ELR (cell line): ENCODE measurements at places on chromosomes 5 and 9.

DNA sequence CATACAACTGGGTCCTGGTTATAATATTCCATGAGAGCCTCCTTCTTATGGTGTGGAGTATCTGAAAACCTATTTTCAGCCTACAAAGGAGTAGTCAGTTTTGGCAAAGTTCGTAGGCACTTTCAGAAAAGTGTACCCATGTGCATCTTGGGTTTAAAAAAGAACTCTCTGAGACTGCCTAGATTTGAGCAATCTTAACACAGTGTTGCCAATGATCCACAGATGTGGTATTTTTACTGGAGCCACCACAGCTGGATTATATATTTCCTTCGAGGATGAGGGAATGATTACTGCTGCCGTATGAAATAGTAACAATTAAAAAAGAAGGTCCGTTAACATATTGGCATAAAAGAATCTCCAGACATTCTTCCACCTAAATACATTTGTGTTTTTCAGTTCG is 1.1 kb downstream of the PALM2AKAP2 start:
- peak; percentile 24 for DNase-seq

DNA sequence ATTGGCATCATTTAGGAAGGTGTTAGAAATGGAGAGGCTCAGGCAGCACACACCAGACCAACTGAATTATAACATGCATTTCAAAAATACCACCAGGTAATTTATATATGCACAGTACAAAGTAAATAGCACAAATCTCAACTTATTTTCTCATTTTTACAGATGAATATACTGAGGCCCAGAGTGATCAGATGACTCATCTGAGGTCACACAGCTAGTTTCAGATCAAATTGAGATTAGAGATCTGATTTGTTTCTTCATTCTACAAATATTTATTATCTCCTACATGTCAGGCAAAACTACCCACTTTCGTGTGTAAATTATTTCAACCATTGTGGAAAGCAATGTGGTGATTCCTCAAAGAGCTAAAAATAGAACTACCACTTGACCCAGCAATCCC is 507.1 kb downstream of the TLE4 start:
- peak; percentile 1 for DNase-seq

GRCh38 chr5:151070449-151070848 is 10.4 kb downstream of the TNIP1 start:
- DNase-seq: peak; percentile 85

DNA sequence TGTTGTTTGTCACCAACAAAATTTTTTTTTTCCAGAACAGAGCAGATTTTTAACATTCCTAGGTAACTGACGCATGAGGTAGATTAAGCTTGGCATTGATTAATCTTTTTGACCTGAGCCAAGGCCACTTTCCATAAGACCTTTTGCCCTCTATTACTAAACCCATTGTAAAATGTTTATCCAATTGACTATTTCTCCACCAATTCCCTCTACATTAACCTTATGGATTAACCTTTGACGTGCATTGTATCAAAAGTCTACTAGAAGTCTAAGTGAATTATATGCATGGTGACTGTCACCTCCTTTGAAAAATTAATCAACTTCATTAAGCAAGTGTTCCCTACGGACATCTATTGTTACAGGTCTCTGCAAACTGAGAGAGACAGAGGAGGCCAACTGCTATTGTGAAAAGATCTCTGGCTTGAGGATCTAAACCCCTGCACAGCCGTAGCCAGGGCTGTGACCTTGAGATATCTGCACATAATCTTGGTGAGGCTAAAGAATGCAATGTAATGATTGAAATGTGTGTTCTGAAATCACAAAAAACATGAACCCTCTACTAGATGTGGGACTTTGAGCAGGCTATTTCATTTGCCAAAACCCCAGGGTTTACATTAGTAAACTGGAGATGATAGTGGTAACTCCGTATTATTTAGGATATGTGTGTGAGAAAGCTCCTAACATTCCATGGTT is 632.2 kb downstream of the TLR4 start:
- no peak for DNase-seq

- DNase-seq: no peak
Measured at GRCh38 chr5:135417083-135417482, 18.1 kb upstream of the MACROH2A1 start.

- DNase-seq: no peak
Measured at GRCh38 chr5:84378961-84379360, 5.7 kb downstream of the EDIL3 start.

GRCh38 chr5:14348142-14348541 is 205.0 kb downstream of the TRIO start:
- no peak for DNase-seq

DNA sequence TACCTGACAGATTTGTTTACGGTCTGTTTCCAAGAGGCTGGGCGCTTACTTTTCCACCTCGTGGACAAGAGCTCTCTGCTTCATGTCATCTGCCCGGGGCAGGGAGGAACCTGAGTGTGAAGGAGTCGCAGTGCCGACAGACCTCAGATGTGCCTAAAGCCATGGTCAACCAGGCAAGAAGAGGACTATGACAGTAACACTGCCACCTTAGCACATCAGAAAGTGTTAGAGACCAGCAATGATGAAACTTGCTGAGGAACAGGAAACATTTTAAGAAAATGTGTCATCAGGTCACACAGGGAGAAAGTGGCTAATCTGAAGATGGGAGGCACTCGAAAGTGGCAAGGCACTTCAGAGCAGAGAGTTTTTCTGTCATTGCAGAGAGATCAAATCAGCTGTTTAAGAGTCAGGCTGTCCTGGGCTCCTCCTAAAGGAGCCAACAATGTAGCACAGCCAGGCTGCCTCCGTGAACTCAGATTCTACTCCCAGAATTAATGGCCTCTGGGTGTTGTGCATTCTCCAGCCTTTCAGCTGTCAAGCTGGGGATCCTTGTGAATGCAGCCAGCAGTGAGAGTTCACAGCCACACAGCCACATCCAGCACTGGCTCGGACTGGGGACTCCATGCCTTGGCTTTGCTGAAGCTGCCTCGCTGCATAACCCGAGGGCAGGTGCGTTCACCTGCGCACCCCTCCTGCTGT is 94.6 kb downstream of the RAPGEF1 start:
- no peak for DNase-seq

GRCh38 chr5:137026296-137026695 is 472.8 kb downstream of the SPOCK1 start:
- no peak for DNase-seq

- DNase-seq: peak; percentile 68
Measured at GRCh38 chr9:121393318-121393717, 23.3 kb upstream of the STOM start.

DNA sequence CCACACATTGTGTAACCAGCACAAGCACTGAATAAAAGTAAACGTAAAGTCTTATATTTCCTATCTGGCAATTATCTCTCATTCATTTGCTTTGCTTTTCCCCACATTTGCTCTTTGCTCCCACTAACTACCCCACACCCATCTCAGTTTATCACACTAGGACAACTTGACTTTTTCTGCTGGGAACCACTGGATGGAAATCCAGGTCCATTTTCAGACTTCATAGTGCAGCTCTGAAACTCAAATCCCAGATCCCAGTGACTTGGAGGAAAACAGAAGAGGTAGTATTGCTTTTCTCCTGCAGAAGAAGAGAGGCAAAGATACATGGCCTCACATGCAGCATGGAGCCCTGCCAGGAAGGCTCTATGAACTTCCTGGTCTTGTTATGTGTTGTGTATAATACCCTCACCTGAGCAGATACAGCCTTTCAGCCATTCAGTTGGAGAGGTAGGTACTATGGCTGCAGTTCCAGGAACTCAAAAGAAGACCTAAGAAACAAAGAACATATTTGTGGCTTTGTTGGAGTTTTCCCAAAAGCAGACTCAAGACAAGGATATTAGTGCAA is 90.0 kb upstream of the NIPBL start:
- no peak for DNase-seq

DNA sequence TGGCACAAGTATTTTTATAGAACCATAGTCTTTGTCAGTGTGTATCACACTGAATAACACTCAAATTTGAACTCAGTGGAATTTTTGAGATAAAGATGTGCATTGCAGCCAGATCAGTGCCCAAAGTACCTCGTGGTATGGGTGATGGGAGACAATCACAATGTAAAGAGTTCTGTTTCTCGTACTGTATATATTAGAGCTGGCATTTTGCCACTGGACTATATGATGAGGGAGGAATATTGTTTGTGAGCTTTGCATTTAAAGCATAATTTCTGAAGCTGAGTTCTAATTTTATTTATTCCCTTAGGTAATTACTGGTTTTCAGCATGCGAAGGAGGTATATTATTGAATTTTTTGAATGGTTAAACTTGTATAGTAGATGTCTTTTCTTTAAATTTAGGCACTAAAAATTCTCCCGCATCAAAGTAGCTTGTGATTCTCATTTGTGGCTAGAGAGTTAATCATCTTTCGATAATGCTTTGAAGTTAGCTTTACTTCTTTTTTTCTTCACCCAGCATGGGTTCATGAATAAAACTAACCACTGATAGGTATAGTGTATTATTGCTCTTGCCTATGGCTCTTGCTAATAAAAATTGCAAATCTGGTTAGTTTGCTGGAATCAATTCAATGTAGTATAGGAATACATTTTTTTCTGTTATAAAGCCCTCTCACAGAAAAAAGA is 43.1 kb downstream of the PAM start:
- DNase-seq: no peak

GRCh38 chr5:157294407-157295091 is 28.6 kb downstream of the CYFIP2 start:
- no peak for DNase-seq

GRCh38 chr5:151459680-151460324 is 12.4 kb downstream of the SLC36A1 start:
- DNase-seq: peak; percentile 16

DNA sequence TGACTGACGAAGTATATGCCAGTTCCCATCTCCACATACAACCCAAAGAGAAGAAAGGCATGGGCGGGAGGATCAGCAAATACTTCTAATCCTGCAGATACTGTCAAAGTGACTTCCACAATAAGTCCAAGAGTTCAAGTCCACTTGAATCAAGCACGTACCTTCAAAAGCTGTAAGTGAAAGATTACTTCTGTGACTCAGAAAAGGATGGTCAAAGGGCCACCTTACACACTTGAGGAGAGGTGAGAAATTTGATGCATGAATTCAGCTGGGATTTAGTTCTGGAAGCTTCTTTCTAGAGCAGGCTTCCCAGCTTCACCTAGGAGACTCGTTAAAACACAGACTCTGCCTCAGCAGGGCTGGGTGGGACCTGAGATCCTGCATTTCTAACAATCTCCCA is 357.5 kb downstream of the GLIS3 start:
- DNase-seq: no peak

- no peak for DNase-seq
Measured at GRCh38 chr5:116825486-116825885, 250.9 kb upstream of the SEMA6A start.

- DNase-seq: peak; percentile 19
Measured at GRCh38 chr5:174596429-174596828, 128.0 kb upstream of the MSX2 start.

GRCh38 chr5:147669169-147669869 is 113.2 kb downstream of the JAKMIP2 start:
- DNase-seq: no peak

DNA sequence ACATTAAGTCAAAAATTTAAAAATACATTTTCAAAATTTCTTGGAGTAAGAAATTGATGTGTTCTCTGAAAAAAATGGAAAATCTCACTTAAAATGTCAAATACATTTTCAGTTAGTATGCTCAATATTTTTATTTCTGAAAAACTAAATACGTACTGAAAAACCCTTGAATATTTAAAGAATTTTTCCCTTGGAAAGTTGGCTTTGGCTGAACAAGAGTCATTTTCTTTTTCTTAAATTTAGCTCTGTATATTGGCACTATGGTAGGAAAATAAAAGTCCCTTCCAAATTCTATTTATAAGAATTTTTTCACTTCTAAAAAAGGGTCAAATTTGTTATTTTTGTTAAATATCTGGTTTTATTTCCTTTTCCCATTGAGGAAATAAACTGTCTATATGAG is 29.0 kb upstream of the CDH18 start:
- no peak for DNase-seq

DNA sequence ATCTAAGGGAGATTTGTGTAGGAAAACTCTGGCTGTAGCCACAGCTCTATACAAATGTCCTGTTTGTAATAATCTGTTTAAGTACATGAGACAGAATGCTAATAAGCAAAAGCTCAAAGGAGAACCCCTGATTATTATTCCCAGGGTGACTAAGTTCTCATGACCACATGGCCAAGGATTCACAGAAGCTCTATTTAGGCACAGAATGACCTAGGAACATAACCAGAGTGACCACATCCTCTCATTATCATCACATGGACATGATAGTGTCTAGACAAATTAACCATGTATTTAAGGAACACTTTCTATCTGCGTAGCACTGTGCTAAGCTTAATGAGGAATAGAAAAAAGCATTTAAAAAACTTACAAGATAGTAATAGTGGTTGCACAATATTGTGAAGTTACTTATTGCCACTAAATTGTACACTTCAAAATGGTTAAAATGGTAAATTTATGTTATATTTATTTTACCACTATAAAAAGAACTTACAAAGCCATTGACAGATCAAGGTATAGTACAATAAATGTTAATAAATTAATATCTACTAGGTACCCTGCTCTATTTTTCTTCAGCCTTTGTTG is 56.3 kb downstream of the STX17 start:
- peak; percentile 24 for DNase-seq

GRCh38 chr9:136119061-136119882 is 597 bp upstream of the TMEM250 start:
- peak; percentile 78 for DNase-seq

DNA sequence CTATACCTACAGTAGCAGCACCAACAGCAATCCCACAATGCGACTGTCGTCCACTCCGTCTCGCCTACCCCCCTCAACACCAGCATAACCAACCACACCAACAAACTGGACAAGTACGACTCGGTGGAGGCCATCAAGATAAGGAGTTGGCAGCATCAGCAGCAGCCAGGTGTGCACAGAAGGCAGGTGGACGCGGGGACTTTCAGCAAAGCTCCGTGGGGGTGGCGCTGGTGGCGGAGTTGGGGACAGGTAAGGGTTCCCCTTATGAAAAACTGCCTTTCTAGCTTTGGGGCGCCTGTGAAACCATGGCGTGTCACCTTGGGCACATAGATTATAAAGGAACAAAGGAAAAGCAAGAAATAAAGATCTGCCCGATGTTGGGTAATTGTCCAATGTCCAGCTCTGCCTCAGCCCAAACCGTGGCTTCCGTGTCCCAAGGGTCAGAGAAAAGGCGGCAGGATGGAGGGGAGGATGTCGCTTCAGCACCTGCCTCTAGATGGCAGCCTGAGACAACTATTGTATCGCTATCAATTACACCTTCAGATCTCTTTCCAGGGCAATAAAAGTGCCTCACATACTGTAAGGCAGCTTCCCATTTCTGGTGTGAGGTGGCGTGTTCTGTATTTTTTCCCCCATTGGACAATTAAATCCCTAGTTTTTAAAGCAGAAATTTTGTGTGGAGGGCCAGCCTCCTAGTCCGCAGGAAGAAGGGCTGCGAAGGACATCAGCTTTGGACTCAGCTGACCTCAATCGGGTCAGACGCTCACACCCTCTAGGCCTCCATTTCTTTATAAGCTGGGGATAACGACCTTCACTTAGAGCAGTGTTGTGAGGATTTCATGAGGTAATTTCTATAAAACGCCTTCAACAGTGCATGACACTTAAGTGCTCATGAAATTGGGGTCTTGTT is 58.8 kb downstream of the MTRR start:
- DNase-seq: peak; percentile 74

GRCh38 chr9:125630436-125630835 is 76.6 kb downstream of the MAPKAP1 start:
- no peak for DNase-seq
